ENCODE measurements at places on chromosomes 4 and X.

DNA sequence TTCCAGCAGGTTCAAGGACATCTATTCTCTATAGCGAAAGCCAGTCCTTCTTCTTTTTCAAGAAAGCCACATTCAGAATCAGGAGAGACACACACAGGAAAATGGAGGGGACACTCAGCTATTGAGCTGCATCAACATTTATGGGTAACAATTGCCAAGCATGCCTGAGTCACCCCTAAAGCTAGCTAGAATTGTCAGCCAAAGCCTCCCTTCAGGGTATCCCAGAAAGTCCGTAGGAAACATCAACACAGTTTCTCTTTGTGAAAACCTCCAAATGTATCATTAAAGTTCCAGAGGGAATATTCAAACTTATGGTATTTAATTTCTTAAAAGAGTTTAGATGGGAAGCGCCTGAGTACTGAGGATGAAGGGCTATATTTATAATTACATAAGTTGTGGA is 331.1 kb upstream of the SLC7A11 start:
- no peak for DNase-seq

- DNase-seq: no peak
Measured at GRCh38 chr4:13930155-13930554, 302.6 kb upstream of the BOD1L1 start.

- no peak for DNase-seq
Measured at GRCh38 chrX:73964579-73964978, 339.4 kb upstream of the ZCCHC13 start.

- DNase-seq: no peak
Measured at GRCh38 chr4:127586922-127587571, 45.7 kb upstream of the INTU start.

DNA sequence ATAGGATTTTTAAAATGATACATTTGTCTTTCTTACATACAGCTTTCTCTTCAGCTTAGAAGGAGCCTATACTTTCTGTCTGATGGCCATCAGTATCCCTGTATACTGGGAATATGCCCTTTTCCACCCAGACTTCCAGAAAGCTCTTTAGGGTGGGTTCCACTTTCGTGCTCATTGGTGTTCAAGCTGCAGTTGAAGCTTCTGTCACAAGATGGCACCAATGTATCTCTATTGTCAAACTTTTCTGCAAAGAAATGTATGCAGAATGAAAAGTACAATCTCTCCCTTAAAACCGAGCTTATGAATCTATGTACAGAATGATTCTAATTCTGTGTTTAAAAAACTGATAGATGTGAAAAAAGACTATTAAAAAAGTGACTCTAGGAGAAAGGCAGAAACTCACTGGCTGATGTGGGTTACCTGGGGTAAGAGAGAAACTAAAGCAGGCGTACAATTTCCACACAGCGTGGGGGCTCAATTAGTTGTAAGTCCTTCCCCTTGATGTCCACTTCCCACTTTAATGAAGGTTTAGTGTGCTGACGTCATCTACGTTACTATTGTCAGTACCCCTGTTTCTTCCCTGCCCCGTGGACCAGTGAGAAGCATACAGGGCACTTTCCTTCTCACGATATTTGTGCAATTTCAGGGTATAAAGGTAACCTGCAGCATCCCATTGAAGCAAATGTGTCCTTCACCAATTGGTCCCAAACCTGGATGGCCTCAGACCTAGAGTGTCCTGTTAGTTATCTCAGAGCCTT is 57.3 kb upstream of the TCEAL2 start:
- no peak for DNase-seq

DNA sequence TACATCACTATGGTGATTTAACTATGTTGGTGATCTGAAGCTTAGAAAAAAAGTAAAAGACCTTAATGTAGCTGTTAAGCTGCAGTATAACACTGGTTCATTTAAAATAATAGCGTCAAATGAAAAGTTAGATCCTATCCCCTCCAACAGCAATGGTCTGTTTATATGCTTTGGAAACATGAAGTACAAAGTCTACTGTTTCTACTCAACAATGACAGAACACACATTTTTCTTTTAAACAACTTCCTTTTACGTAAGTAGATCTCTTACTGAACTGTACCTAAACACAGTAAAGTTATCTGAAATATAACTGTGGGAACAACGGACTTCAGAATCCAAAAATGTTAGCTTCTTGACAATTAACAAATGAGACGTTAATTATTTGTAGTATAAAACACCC is 35.3 kb downstream of the BOD1L1 start:
- no peak for DNase-seq

- DNase-seq: no peak
Measured at GRCh38 chr4:152217896-152218295, 318.0 kb downstream of the FBXW7 start.

- no peak for DNase-seq
Measured at GRCh38 chr4:181488926-181489325, 754.3 kb upstream of the TENM3 start.

GRCh38 chr4:2846172-2846571 is 2.5 kb downstream of the ADD1 start:
- DNase-seq: no peak

- DNase-seq: no peak
Measured at GRCh38 chrX:108348525-108348924, 89.7 kb downstream of the COL4A6 start.

- no peak for DNase-seq
Measured at GRCh38 chrX:13468096-13468495, 101.3 kb upstream of the EGFL6 start.

DNA sequence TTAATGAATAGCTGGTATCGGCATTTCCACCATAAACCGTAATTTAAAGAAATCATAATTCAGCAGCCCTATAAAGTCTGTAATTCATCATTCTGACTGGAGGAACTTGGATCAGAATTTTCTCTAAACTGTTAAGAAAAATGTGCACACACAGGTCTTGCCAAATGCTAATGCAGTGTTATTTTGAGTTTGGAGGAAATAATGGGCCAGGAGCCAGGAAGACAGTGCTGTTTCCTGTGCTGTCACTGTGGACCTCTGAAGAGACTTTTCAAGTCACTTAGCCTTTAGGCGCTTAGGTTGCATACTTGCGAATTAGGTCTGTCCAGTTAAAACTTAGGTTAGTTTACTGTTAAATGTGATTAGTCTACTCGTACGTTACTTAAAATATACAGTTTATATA is 137.5 kb upstream of the ANXA3 start:
- no peak for DNase-seq

GRCh38 chr4:84529169-84529751 is 30.2 kb upstream of the NKX6-1 start:
- no peak for DNase-seq
